Right cardiac atrium (tissue), 5 donors: ENCODE measurements at places on chromosomes 2 and 18. TPM values are rescaled to one million over a fixed set of nuclear protein-coding genes. Genes with fewer than 3 reads are reported as not detected.

Gene MC4R
- not detected for polyA plus RNA-seq

Gene ALPP
- not detected for polyA plus RNA-seq

Gene CSRNP3
- polyA plus RNA-seq, result 1.6 TPM

Gene LRP1B
- polyA plus RNA-seq, result 0.23 TPM

Gene ZNF385B
- polyA plus RNA-seq, result 32.6 TPM

Gene PLCL1
- polyA plus RNA-seq, result 19.5 TPM

Gene HOXD13
- polyA plus RNA-seq, result not detected

Gene PAX8
- polyA plus RNA-seq, result 0.05 TPM

Gene TET3
- 1.1 TPM for polyA plus RNA-seq

Gene ABCB11
- polyA plus RNA-seq, result 0.07 TPM

Gene GPR45
- not detected for polyA plus RNA-seq

Gene TNS1
- polyA plus RNA-seq, result 243 TPM

Gene KRTCAP3
- polyA plus RNA-seq, result 0.38 TPM

Gene TMEM237
- polyA plus RNA-seq, result 12.1 TPM

Gene ASTL
- polyA plus RNA-seq, result not detected

Gene CRYGD
- polyA plus RNA-seq, result not detected

Gene CD302
- 23.8 TPM for polyA plus RNA-seq

Gene MYCN
- polyA plus RNA-seq, result 0.29 TPM

Gene IL36G
- polyA plus RNA-seq, result not detected

Gene GPAT2
- polyA plus RNA-seq, result 1.1 TPM

Gene SAG
- not detected for polyA plus RNA-seq

Gene NTSR2
- 0.16 TPM for polyA plus RNA-seq

Gene CENPA
- 0.18 TPM for polyA plus RNA-seq

Gene NIFK
- 17.9 TPM for polyA plus RNA-seq

Gene SRD5A2
- polyA plus RNA-seq, result not detected

Gene RAX
- not detected for polyA plus RNA-seq

Gene ANKRD44
- 4.8 TPM for polyA plus RNA-seq

Gene NEUROD1
- polyA plus RNA-seq, result not detected

Gene RFTN2
- polyA plus RNA-seq, result 3.1 TPM

Gene FAM237A
- not detected for polyA plus RNA-seq

Gene CCNT2
- polyA plus RNA-seq, result 9.0 TPM

Gene RANBP2
- 15.8 TPM for polyA plus RNA-seq

Gene ZBTB14
- polyA plus RNA-seq, result 3.3 TPM

Gene CCDC142
- 5.5 TPM for polyA plus RNA-seq

Gene COPS8
- 76.4 TPM for polyA plus RNA-seq

Gene THSD7B
- 0.14 TPM for polyA plus RNA-seq

Gene UCN
- polyA plus RNA-seq, result 0.72 TPM
